ENCODE measurements at places on chromosomes 2 and 18.

- no peak for DNase-seq
These were observed at the start of gene PID1 for GRCh38 chr2:229270551-229271410. Gene PID1 (minus strand): TSS chr2:229271287. CDS start chr2:229271043, 244 bp downstream.

DNA sequence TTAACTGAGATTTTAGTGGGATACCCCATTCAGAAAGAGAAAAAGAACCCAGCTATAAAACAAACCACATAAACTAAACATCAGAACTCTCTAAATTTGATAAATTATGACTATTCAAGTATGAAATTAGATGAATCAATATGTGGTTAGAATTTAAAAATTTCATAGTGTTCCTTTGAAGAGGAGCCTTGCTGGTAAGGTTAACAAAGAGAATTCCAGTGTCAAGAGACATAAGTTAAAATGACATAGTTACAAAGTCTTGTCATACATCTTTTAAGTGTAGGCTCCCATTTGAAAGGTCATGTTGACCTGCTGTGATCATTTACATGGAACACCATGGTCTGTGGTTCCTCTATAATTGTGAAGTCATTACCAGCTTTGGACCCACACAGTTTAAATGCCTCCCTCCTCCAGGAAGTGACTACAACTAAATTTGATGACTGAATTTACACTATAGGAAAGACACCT lies 231.6 kb upstream of the ETAA1 start:
- DNase-seq, result no peak

- peak; percentile 21 for DNase-seq
These were observed 69.5 kb downstream of the ARL4C start for GRCh38 chr2:234427081-234428061.

GRCh38 chr2:109193807-109194619 lies 65.0 kb downstream of the SH3RF3 start:
- DNase-seq, result no peak

GRCh38 chr18:51137026-51137729 lies 60.3 kb downstream of the MEX3C start:
- no peak for DNase-seq

GRCh38 chr2:121873864-121874263 lies 118.4 kb downstream of the TSN start:
- no peak for DNase-seq

DNA sequence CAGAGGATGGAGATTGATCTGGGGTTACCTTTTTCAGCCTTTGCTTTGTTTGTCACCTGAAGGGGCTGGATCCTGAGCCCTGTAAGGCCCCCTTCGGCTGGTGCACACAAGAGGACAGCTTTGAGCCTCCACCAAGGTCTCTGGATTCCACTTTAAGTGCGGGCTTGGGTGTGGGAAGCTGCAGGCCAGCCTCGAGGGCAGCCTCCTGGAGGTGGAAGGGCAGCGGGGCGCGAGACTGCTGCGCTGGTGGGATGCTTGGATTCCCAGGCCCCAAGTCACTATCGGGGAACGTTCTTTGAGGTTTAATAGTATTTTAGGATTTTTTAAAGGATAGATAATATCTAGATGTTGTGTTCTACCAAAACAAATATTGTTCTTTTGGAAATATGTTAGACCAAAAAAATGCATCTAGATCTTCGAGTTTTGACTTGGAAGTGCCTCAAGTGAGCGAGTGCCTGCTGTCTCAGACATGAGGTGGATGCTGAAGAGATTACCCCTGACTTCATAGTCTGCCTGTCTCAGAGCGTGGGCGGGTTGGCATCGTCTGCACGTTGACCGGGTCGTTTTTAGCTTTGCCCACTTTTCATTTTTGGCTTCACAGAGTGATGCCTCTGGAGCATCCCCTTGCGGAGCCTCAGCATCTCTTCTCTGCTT lies 113.8 kb downstream of the AGAP1 start:
- DNase-seq, result no peak

- no peak for DNase-seq
These were observed 237.9 kb upstream of the MMADHC start for GRCh38 chr2:149825473-149825872.

GRCh38 chr2:1563943-1564891 lies 151.0 kb downstream of the TPO start:
- no peak for DNase-seq

- no peak for DNase-seq
These were observed 54.9 kb downstream of the SH3RF3 start for GRCh38 chr2:109183871-109184270.

- DNase-seq, result no peak
These were observed 62.2 kb downstream of the KIAA2012 start for GRCh38 chr2:202135091-202135874.

DNA sequence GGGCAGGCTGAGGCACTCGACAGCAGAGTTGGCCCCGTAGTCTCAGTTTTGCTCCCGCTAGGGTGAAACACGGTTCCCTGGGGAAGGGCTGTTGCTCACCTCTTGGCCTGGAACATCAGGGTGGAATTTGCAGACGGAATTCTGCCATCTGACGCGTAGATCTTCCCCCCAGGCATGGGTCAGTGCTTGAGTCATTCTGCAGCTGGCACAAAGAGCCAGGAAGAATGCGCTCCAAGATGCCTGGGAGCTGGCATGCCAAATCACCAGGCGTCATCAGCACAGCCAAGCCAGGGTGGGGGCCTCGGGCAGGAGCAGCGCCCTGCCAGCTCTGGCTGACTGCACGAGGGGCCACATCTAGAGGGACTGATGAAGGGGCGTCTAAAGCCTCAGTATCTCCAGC lies 42.7 kb downstream of the ODC1 start:
- DNase-seq, result no peak

All from CD4-positive, alpha-beta T cell treated with Interleukin-4 for 4 hours (primary cell).